Effector CD4-positive, alpha-beta T cell (primary cell): ENCODE measurements at places on chromosomes 16 and 17.

GRCh38 chr17:9205520-9206409 lies 184.5 kb downstream of the NTN1 start:
- DNase-seq, result no peak

DNA sequence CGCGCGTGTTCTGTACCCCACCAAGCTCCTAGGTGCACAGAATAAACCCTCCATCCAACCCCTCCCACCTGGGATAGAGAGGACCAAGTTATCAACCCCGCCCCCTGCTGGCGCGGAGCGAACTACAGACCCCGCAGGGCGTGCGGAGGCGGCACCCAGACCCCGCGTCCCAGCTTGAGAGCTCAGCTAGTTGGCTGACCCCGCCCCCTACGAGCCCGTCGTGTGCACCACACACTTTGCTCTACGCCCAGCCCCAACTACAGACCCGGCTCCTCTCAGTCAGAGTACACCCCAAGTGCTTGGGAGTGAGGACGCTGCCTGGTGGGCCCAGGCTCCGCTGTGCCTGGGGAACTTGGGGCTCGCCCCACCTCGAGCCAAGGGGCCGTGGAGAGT lies 1.5 kb downstream of the GRIN2A start:
- DNase-seq, result no peak

DNA sequence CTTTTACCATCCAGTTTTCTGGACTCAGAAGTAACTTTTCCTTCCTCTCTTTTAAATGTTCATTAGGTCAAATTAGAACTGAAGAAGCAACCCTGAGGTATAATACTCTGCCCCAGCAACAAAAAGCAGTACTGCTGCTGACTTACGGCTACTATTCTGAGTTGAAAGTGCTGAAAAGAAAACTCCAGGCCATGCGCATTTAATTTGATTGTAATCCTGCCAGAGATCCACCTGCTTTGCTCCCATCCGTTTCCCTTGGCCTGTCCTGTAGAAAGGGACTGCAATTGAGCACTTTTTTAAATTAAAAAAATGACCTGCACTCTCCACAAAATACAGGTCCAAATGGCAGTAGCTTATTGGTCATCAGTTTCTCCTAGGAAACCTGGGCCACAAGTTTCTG lies 61.6 kb downstream of the PITPNC1 start:
- no peak for DNase-seq

GRCh38 chr17:72244494-72244893 lies 123.7 kb downstream of the SOX9 start:
- no peak for DNase-seq

- DNase-seq, result no peak
These were observed 7.7 kb upstream of the DCTPP1 start for GRCh38 chr16:30437511-30438046.

DNA sequence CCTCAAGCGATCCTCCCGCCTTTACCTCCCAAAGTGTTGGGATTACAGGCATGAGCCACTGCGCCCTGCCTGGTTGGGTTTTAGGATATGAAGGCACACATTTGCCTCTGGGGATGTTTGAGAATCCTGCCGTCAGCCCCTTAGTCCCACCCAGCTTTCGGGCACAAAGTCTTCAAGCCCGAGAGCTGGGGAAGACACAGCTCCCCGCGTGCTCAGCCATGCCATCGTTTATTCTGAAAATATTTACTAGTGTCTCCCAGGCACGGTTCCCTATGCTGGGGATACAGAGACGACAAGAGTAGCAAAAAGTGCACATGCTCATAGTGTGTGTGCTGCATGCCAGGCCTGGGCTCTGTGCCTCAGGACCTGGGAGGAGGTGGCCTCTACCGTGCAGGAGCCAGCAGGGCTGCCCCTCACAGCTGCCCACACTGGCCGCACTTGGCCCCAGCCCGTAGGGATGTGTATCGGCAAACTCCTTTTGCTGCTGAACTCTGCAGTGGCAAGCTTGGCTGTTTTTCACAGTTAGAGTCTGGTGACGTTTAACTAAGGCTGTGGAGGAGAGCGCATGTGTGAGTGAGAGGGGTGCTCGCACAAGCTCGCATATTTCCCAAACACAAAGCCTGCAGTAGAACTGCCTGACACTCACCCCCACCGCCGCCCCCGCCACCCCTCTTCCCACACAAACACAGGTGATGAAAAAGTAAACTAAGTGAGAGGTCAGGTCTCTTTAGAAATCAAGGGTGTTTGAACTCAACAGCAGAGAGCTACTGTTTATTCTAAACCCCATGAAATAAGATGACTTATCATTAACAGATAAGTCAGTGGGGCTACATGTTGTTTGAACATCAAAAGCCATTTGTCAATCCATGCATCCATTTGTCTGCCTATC lies 266.4 kb downstream of the MRTFB start:
- no peak for DNase-seq

DNA sequence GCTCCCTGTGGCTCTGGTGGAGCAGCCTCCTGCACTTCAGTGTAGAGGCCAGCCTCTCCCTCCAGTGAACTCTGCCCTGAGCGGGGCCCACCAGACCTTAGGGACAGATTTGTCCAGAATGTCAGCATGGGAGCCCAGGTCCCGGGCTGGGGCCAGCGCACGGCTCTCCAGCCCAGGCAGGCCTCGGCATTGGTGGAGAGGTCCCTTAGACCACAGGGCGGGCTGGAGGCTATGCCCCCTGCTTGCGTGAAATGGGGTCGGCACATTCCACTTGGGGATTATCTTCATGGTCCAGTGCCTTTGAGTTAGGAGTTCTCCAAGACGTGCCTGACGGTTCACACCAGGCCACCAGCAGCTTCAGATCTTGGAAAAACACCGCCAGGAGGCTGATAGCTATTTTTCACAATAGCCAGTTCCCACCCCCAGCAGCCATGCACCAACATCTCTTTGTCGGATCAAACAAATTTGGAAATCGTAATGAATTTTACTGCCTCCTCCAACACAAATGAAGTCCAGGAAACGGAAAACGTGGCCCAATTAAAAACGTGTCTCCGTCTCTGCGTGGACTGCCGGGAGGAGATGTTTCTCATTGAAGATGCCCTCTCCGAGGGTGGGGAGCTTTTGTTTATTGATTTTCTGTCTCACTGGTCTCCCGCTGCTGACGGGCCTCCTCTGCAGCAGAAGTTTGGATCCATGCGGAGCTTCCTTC lies 110.0 kb upstream of the CIBAR2 start:
- no peak for DNase-seq

- DNase-seq, result no peak
These were observed at the start of gene C16orf82 for GRCh38 chr16:27066668-27067537. TSS of gene C16orf82 (plus strand) at chr16:27066927.

- no peak for DNase-seq
These were observed 724 bp downstream of the GAA start for GRCh38 chr17:80101946-80102663.

GRCh38 chr17:29617481-29618271 lies 5.0 kb downstream of the CORO6 start:
- peak; percentile 87 for DNase-seq

- DNase-seq, result no peak
These were observed 97.2 kb downstream of the NOG start for GRCh38 chr17:56690441-56691291.

GRCh38 chr16:21713549-21714368 lies 50.0 kb downstream of the OTOA start:
- no peak for DNase-seq
